ENCODE measurements at places on chromosomes 7 and 10.
A peak's percentile ranks its signal among the peaks of the same experiment; 100 is the strongest.

DNA sequence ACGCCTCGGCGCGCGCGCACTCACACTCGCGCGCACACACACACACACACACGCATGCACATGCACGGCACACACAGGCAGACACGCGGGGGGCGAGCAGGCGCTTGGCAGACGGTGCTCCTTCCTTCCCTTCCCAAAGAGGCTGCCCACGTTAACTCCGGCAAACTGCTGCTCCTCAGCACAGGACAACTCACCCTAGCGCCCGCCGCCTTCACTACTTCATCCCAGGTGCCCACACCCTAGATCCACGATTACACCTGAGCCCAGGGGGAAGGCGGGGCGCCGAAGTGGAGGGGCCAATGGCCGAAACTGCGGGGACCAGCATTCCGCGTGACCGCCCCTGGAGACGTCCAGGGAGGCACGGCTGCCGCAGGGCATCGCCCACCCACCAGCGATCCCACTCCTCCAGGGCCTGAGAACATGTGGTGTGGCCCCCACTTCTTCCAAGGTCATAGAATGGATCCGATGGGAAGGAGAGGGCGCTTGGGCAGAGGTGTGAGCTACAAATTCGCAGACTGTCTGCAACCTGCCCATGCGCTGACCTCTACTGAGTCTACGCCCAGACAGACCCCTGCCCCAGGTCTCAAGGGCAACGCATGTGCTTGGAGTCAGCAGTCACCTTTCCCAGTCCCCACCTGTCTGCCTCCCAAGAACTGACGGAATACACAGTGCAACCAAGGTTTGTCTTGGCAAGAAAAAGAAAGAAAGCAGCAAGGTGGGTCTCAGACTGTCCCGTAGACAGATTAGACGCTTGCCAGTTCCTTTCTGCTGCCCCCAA, 74.6 kb downstream of the CALN1 start:
- DNase-seq, result no peak

GRCh38 chr7:86913709-86914108, 145.7 kb downstream of the ELAPOR2 start:
- no peak for DNase-seq

- no peak for DNase-seq
These were observed 3.1 kb downstream of the SH3PXD2A start for GRCh38 chr10:103852189-103852711.

GRCh38 chr7:130010689-130011412, 40.3 kb downstream of the ZC3HC1 start:
- DNase-seq, result peak; percentile 81

DNA sequence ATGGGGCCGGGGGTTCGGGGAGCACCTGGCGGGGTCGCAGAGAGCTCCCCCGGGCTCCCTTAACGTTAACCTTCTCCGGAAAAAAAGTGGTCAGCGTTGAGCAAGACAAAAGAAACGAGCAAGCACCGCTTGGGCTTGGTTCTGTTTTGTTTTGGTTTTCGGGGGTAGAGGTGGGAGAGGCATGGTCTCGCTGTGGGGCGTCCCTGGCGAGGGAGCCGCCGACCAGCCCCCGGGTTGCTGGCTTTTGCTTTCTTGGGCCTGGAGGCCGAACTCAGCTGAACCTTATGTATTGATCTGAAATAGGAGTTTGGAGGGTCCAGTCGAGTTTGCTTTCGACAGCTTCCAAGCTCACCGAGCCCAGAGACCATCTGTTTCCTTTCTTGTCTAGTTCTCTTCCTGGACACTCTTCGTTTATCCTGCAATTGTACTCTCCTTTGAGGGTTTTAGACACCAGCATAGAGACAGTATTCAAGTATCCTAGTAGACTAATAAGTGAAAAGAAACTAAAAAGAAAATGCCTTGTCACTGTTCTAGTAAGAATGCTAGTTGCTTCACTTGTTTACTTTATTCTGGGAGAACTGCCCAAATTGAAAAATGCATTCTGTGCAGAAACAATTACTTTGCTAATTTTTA, 980 bp downstream of the FHIP2A start:
- DNase-seq, result no peak

DNA sequence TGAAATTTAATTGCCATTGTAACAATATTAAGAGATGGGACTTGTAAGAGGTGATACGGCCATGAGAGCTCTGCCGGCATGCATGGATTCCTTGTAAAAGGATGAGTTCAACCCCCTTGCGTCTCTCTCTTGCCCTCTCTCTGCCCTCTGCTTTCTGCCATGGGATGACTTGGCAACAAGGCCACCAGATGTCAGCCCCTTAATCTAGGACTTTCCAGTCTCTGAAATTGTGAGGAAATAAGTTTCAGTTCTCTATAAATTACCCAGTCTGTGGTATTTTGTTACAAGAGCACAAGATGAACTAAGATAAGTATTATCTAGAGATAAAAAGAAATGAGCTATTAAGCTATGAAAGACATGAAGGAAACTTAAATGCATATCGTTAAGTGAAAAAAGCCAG, 145.7 kb upstream of the AHR start:
- no peak for DNase-seq

DNA sequence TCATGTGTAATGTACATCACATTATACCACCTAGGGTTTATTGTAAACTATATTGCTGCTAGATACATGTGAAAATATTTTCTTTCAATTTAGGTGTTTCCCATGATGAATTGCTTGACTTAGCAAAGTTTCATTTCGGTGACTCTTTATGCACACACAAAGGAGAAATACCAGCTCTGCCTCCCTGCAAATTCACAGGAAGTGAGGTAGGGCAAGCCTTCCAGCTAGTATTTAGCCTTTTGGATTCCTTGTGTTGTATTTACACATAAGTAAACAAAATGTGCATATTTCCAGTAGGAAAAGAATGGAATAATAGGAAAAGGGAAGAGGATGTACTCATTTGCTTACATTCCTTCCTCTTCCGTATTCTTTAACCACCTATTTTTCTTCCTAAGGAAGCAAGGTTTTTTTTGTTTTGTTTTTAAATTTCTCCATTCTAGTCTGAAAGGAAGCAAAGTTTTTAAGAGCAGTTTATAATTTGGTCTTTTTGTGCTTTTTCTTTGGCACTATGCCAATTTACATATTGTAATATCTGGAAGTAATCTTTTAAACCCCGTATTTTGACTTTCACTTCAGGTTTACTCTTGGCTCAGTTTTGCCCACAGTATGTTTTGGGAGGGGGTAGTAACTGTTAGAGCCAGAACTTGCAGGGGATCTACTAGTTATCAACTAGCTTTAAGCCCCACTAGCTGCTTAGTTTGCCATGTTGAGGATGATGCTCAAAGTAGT, 10.4 kb downstream of the PMPCB start:
- no peak for DNase-seq

GRCh38 chr10:122504610-122504950, 43.2 kb downstream of the HTRA1 start:
- DNase-seq, result no peak

DNA sequence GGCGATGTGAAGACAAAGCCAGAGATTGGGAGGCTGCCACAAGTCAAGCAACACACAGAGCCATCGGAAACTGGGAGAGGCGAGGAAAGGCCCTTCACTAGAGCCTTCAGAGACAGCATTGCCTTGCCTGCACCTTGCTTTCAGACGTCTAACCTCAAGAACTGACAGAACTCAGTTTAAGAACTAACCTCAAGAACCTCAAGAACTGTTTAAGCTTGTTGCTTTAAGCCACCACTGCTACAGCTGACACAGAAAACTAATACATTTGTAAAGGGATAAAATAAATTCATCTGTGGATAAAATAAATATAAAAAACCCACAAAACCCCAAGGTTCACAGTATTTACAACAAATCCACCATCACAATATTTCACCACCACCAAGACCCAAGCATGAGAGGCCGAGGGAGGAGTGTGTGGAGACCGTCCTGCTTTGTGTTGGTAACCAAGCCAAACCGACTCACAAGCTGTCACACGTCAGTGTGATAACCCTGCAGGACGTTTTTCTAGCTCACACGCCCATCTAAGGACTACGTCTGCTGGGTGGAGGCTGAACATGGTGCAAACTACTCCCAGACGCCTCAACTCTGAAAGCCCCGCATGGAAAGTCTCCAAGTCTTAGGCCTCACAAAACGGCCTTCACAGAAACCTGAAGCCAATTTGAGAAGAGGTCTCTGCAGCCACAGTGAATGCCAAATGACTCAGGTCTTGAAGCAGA, 116.8 kb downstream of the ABLIM1 start:
- peak; percentile 45 for DNase-seq

DNA sequence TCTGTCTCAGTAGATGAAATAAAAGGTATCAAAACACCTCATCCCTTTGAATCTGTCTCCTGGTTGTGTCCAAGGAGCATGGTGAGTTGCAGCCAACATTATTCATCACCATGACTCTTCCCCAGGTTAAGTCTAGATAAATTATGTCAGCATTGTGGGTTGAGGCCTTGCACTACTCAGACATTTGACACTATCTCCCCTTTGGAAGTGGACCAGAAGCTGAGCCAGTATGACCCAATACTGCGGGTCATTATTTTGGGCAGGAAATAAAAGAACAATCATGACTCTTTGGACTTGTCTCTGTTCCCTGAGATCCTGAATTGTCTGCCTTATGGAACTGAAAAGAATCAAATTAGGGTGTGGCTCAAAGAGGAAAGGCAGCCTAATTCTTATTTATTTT, 168.2 kb upstream of the FAM171A1 start:
- no peak for DNase-seq

- no peak for DNase-seq
These were observed 36.8 kb upstream of the NUB1 start for GRCh38 chr7:151304856-151305255.

GRCh38 chr7:22329816-22330524, 27.0 kb downstream of the RAPGEF5 start:
- DNase-seq, result no peak

- DNase-seq, result no peak
These were observed 35.4 kb downstream of the LRRC4 start for GRCh38 chr7:127995881-127996215.

- no peak for DNase-seq
These were observed 45.7 kb downstream of the TOMM7 start for GRCh38 chr7:22776964-22777363.

All from stimulated activated CD8-positive, alpha-beta memory T cell treated with anti-CD3 and anti-CD28 coated beads, Interleukin-2, amount 100 ng/mL, for 1 hour (primary cell).